ENCODE measurements at places on chromosomes 6 and 20.

- no peak for DNase-seq
Observed at GRCh38 chr20:46221256-46221833, 87.0 kb downstream of the CDH22 start.

GRCh38 chr6:138105446-138105845, 1.8 kb downstream of the PERP start:
- DNase-seq, result no peak

DNA sequence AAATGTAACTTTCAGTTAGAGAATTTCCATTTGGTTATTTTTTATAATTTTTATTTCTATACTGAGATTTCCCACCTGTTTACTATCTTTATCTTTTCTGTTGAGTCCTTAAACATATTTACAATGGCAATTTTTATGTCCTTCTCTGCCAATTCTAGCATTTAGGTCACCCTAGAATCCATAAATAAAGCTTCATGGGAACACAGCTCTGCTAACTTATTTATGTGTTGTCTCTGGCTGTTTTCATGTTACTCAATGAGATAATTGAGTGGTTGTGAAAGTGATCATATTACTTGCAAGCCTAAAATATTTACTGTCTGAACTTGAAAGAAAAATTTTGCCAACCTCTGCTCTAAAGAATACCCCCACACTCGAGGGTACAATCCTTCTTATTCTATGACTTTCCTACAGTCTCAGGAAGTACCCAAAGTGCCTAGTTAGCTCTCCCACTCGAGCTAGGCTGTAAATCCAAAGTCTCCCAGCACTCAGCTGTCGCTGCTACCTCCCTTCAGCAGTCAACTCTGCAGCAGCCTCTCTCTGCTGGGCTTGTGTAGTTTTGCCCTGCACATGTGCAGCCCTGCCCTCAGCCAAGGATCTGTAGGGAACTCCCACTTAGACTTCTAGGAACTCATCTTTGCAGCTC, 53.5 kb upstream of the GCLC start:
- DNase-seq, result no peak

- no peak for DNase-seq
Observed at GRCh38 chr6:13201336-13201735, 127.0 kb downstream of the TBC1D7 start.

GRCh38 chr20:8144282-8145245, 12.5 kb downstream of the PLCB1 start:
- no peak for DNase-seq

DNA sequence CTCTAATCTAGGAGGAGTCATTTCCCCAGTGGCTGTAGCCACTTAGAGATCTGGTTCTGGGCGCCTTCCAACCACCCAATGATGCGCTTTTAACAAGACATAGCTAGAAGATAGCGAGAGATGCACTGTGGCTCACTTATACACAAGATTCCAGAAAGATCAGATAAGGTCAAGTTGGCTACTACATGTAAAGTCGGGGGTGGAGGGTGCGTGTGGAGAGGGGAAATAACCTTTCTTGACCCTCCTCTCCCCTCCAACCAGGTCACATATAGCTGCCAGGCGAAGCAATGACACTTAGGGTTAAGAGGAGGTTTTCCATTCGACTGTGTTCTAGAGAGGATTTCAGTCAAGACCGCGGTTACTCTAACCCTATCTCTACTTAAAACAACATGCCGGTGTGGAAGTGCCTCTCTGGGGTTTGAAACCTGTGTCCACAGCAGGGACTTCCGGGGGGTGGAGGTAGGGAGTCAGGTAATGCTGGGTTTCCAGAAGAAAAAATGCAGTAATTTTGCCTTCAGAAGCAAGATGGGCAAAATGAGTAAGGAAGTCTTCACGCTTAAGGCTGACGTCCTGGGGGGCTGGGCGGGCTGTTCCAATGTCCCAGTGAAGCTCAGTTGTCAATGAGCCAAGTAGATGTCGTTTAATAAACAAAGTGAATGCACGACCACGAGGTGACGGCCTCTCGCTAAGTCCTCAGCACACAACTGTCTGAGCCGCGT, 1.8 kb upstream of the SIM1 start:
- DNase-seq, result no peak

GRCh38 chr6:156410649-156411048, 366.5 kb upstream of the ARID1B start:
- no peak for DNase-seq

DNA sequence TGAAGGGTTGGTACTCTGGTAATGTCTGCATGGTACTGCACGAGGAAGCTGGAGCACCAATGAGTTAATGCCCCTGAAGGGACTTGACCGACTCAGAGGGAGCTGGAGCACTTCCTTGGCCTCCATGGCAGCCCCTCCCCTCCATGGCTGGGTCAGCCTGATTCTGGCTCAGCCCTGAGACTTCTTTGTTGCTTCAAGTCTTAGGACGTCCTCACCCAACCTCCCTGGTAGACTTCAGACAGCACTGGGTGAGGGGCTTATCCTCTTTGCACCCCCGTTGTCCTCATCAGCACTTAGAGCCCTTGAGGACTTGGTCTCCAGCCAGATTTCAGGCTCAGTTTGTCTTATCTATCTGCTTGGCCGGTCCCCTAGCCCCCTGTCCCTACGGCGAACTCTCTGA, 16.4 kb upstream of the TAGAP start:
- no peak for DNase-seq
